ENCODE measurements at places on chromosomes 7 and 10.

GRCh38 chr10:126255313-126255712, 133.0 kb downstream of the ADAM12 start:
- no peak for DNase-seq

GRCh38 chr7:47601119-47601880, 19.4 kb upstream of the TNS3 start:
- DNase-seq = no peak

DNA sequence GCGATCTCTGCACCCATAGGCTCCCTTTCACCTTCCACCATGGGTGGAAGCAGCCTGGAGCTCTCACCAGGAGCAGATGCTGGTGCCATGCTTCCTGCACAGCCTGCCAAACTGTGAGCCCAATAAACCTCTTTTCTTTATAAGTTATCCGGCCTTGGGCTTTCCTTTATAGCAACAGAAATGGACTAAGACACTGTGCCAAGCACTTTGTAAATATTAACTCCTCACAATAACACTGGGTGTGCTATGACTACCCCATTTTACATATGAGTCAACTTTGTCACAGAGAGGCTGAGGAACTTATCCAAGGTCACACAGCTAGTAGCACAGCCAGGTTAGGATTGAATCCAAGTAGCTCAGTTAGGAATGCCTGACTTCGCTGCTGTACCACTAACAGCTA, 79.7 kb upstream of the KCNMA1 start:
- DNase-seq = no peak

DNA sequence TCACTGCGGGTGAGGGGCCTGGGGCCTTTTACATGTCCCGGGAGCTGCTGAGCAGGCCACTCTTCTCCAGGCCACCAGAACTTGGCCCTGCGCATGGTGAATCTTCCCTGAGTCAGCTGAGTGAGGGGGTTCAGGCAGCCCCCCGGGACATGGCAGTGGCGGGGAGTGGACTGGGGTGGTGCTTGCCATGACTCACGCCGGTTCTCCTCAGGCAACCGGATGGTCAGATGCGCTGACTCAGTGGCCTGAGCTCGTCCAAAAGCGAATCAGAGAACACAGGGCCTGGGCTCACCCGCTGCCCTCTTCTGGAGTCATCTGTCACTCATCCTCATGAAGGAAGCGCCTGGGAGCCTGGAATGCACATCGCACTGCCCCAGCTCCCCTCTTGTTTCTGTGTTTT, 33.5 kb downstream of the HTRA1 start:
- no peak for DNase-seq

- DNase-seq = no peak
These were observed 17.6 kb downstream of the BHLHA15 start for GRCh38 chr7:98228801-98229200.

DNA sequence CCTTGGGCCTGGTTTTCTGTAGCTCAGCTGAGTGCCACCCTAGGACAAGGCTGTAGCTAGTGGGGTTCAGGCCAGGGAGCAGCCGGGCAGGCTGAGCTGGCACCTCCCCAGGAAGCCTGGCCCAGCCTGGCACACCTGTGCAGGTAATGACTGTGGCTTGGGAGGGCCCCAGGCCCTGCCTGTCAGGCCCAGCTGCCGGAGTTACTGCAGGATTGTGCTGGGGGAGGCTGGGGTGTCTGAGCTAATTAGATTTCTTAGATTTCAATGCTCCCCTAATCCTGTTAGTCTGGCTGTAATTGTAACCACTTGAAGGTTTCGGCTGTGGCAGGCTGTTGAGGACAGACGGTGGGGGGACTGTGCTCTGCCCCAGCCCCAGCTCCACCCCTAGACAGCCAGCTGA, 6.0 kb downstream of the ZMIZ1 start:
- no peak for DNase-seq

- no peak for DNase-seq
These were observed 7.9 kb downstream of the HSPB1 start for GRCh38 chr7:76310102-76310957.

DNA sequence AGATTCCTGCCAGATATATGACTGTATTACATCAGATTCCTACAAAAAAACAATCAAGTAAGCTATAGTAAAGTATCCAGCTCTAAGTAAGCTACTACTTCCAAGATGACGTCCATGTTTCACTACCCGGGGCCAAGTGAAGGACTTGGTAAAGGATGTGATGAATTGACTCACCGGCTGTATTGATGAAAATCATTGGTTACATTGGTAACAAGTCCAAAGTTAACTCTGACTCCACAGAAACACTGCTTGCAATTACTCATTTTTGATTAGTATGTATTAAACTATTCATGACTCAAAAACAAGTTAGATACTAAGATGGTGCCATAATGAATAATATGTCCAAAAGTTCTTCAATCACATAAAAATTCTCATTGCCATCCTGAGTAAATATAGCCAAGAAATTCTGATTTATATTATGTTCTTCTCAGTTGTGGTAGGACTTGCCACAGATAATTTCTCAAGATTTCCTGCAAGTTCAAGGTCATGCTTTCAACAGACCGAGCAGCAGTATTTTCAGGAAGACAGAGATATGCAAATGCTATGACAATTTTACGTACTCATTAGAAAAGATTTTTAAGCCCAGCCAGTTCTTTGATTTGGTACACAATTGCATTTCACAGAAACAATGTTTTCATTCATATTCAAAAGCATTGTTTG, 12.6 kb upstream of the DNAJC1 start:
- no peak for DNase-seq

- no peak for DNase-seq
These were observed 26.6 kb upstream of the SDHAF3 start for GRCh38 chr7:97090761-97091353.

DNA sequence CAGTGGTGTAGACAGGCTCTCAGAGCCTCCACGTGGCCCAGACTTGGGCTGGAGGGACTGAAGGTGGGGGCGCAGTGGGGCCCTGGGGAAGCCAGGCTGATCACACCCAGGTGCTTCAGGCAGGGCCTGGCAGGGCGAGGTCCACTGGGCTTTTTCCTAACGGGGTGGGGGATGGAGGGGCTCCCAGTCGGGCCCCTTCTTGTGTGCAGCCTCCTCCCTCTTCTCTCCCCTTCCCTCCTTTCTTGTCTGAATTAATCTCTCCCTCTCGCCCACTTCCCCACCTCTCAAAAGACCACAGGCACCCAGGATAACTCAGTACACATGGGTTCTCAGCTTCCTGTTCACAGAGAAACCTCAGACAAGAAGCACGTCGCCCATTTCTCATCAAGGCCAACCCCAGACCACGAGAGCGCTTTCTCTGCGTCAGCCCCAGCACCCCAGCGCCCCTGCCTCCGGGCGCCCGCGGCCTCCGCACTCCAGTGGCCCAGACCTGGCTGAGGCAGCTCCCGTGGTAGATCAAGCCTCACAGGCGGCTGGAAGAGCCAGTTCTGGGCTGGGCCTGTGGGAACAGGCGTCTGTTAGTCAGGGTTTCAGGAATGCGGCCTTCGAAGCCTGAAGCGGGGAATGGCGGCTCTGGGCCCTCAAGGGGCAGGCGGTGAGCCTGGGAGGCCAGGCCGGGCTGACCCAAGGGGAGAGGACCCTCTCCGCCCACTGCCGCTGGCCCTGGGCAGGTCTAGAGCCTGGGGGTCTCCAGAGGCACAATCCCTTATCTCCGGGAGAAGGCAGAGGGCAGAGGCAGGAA, 50.6 kb downstream of the PWWP2B start:
- DNase-seq = peak; percentile 75

DNA sequence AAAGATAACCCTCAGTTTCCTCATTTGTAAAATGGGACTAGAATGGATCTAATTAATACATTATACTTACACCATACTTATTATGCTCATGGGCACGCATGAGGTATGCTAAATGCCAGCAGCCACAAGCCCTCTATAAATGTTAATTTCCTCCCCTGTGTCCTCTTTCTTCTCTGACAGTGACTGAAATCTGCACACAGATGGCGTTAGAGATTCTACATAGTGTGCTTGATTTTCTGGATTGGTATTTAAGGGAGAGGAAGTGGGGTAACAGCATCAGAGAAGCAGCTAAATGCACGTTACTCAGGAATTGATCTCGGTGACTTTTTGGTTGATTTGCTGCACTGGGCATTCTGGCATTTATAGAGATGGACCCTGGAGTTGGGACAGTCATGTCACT, 568.5 kb downstream of the CALN1 start:
- no peak for DNase-seq

DNA sequence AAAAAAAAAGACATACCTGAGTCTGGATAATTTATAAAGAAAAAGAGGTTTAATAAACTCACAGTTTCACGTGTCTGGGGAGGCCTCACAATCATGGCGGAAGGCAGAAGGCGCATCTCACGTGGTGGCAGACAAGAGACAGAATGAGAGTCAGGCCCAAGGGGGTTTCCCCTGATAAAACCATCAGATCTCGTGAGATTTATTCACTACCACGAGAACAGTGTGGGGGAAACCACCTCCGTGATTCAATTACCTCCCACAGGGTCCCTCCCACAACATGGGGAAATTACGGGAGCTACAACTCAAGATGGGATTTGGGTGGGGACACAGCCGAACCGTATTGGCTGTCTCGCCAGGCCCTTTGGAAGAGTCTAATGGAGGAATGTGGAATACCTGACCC, 9.0 kb upstream of the MAFK start:
- no peak for DNase-seq

- DNase-seq = no peak
These were observed 48.6 kb downstream of the FAM20C start for GRCh38 chr7:240887-241421.

- no peak for DNase-seq
These were observed 34.8 kb downstream of the HIF1AN start for GRCh38 chr10:100570506-100570905.

- no peak for DNase-seq
These were observed 19.2 kb upstream of the IKZF1 start for GRCh38 chr7:50285269-50285668.

DNA sequence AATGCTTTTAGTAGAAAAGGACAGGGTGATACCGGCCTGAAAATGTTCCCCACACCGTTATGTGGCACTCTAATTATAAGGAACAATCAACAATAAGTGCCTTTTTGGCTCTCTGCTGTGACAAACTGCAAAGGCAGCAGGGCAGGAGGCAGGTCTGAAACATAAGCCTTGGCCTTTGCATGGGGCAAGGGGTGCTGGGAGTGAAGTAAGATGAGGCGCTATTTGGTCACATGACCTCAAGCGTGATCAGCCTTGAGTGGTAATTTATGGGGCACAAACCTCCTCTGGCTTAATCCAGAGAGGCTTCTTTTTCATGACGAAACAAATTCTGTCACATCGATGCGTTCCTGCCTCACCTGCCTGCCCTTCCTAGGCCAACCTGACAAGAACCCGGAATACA, 202.7 kb downstream of the TAX1BP1 start:
- no peak for DNase-seq

- DNase-seq = peak; percentile 39
These were observed 40.3 kb upstream of the TNPO3 start for GRCh38 chr7:129095258-129095657.

DNA sequence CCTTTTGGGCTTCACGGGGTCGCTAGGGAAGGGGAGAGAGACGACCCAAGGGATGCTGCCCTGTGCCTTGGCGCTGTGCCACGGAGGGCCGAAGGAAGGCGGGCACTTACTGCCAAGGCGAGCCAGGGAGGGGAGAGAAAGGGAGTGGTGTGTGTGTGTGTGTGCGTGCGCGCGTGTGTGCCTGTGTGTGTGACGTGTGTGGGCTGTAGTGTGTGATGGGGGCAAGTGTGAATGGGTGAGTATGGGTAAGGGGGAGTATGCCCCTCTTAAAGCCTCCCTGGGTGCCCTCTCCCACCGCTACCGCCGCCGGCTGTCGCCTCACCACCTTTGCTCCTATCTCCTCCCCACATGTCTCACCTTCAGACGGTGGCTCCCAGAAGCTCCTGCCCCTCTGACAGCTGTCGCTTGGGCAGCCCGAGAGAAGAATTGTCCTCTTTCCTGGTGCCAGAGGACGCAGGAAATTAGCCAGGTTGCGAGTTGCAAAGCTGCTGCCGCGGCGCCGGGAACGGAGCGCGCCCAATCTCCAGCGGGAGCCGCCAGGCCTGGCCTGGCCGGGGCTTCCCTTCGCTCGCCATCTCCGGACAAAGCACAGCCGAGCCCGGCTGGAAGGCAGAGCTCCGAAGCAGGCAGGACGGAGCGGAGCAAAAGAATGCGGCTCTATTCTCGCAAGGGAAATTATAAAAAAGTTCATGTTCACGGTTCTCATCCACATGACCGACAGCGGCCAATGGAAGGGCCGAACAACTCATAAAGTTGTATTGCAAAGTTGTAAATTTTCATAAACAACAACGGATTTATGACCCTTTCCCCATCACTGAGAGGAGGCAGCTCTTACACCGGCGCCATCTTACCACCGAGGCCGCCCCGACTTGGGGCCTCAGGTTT, at the start of gene HOXA3:
Gene HOXA3, minus strand, starts transcription at position 653 of the 885 bp plus-strand sequence. CDS start 41,943 bp downstream, outside the sequence.
- no peak for DNase-seq

DNA sequence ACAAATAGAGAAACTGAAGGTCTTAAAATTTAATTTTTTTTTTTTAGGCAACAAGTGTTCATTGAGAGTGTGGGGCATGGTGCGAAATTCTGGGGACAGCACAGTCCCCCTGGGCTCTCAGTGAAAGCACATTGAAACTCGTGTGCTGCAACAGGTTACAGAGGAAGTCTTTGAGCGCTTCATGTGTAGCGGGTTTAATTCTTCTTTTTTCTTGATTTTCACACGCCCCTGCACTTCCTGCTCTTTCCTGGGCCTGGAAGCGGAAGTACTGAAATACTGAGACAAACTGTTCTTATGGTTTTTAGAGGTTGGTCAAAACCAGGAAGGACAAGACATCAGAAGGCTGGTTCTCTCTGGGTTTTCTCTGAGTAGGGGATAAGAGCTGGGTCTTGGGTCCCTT, 203.5 kb downstream of the PTEN start:
- DNase-seq = peak; percentile 52

DNA sequence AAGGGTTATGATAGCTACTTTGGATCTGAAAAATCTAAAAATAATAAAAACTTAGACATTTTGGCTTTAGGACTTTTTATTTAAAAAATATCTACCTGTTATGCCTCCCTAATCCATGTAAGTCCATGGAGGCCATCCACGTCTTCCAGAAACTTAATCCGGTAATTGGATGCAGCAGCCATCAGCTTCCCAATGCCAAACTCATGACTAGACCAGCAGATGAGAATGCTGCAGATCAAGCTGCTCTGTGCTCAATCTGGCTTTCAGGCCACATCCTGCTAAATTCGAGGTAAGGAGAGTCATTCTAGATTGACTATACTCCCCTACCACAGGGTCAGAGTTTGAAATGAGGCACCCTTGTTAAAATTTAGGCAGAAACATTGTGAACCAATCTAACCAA, 168.5 kb upstream of the TCERG1L start:
- no peak for DNase-seq

DNA sequence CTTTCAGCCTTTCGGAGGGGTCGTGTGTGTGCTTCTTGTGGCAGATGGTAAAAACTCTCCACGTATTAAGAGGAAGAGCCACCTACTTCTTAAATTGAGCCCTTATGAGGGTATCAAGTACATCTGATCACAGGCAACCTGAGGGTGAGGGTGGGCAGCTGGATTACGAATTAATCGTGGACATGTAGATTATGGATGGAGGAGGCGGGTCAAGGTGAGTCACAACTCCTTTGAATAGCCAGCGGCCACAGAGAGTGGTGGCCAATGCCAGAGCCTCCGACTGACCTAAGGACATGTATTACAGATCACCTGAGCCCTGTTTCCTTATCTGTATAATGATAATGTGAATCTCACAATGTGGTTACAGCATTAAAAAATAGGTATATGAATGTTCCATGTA, 1083.9 kb downstream of the SORCS3 start:
- DNase-seq = no peak
